ENCODE measurements at places on chromosomes 1 and 21.
A peak's percentile ranks its signal among the peaks of the same experiment; 100 is the strongest.

DNA sequence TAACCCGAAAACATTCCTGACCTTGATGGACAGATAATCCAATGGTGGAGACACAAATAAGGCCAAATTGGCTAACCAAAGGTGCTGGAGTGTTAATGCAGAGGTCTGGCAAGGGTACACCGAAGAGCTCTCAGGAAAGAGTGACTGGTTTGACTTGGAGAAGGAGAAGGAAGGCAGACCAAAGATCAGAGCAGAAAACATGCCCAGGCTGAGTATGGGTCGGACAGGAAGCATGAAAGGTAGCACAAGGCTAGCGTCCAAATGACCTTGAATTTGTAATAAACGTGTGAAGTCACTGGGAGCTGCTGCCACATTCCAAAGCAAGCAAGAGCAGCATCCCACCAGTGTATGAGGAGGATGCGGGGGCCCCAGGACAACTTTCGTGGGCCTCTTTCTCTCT lies 45.7 kb downstream of the APP start:
- no peak for DNase-seq

DNA sequence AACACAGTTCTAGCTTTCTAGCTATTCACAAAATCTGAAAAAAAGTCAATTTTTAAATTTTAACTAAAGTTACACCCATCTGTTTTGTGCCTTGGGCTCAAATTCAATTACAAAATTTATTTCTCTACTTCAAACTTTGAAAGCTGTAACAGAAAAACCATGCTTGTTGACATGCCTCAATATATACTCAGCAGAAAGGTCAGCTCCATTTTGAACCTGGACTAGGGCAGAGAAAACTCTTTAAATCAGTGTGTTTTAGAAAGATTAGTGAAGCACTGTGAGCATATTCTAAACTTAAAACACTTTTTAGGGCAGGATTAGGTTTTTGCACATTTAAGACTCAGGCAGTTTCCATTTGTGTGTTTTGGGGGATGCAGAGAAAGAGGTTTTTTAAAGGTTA lies 34.4 kb downstream of the SPRTN start:
- DNase-seq, result no peak

DNA sequence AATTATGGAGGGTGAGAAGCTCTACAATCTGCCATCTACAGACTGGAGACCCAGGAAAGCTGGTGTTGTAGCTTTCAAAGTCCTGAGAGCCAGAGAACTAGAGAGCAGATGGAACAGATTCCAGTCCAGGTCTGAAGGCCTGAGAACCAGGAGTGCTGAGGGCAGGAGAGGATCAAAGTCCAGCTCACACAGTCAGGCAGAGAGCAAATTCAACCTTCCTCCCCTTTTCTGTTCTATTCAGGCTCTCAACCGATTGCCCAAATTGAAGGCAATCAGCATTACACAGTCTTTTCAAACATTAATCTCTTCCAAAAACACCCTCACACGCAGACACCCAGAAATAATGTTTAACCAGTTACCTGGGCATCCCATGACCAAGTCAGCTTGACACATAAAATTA lies 2.5 kb upstream of the TMPRSS2 start:
- DNase-seq, result no peak

DNA sequence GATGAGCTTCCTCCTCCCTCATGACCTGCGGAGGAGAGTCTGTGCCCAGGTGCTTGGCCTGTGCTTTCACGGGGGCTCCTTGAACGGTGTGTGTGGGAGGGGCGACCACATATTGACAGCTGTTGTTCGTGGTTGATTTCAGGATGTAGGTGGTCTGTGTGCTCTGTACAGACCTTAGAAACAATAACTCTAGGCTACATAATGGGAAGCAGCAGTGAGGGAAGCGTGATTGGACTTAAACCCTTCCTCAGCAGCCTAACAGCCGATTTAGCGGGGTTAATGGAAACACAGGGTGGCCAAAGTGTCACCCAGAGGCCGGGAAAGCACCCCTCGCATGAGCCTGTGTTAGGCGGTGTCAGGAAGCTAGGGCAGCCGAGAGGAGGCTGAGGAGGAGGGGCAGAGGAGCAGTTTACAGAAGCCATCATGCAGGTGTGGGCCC lies 56.0 kb downstream of the TBCE start:
- DNase-seq, result no peak

DNA sequence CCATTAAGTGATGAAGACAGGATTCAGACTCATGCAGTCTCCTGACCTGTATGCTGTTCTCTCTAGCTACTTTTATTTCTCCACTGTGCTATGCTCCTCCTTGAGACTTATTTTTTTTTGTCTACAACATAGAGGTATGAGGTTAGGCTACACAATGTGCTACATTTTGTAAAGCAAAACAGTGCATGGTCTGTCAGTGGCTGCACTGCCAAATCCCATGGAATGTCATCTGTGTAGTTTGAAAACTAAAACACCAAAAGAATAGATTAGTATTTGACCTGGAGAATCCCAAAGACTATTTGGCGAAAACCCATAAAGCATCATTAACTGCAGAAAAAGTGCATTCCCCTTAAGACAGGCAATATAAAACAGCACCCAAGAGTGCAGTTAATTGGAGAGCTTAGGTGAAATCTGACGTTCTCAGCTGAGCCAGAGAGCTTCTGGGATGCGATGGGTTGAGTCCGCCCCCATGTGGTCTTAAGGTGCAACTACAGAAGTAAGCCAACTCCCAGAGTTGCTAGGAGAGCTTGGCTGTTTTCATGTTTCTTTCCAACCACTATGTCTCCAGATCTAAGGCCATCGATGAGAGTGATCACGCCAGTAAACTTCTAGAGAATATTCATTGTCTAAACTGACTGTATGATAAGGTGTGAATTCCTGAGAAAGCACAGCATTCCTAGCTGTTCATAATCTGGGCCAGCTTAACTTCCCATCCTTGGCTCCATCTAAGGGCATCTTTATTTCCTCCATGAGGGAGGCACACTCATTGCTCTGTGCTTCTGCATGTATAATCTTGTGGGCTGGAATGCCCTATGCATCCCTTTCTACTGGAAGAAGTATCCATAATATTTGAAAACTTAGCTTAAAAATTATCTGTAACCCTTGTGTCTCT lies 20.7 kb upstream of the CYP2J2 start:
- peak; percentile 64 for DNase-seq

GRCh38 chr21:33550772-33551660 lies 8.2 kb downstream of the SON start:
- no peak for DNase-seq

DNA sequence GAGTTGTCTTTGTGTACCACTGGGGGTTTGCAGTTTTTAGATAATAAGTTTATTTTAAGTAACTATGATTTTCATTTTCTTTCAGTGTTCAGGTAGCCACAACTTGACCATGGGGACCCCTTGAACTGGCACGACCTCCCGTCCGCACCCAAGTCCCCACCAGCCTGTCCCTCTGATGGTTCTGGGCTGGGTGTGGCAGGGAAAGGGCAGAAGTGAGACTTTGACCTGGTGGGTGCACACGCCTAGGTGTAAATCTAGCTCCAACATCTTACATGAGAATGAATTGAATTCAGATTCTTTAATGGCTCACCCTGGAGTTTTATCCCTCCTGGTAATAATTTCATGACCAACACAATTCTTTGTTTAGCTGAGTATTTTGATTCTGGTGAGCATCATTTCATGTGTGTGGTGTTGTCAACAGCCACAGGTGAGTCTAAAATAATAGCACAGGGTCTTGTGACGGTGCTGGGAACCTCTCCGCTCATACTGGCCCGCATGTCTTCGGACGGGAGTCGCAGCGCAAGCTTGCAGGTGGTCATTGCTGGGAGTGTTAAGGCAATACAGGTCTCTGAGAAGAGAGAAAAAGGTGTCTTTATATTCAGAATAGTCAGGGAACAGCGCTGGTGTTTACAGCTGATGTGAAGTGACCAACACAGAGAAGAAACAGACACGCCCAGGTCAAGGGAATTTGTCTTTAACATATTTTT lies 50.8 kb upstream of the POFUT2 start:
- DNase-seq, result no peak

- DNase-seq, result no peak
Measured at GRCh38 chr1:61337037-61337436, 254.7 kb downstream of the NFIA start.

GRCh38 chr21:43733060-43733459 lies 14.1 kb downstream of the PDXK start:
- DNase-seq, result no peak

GRCh38 chr1:234538930-234539649 lies 60.1 kb upstream of the TARBP1 start:
- DNase-seq, result no peak

- no peak for DNase-seq
Measured at GRCh38 chr1:101278845-101279244, 42.0 kb downstream of the S1PR1 start.

DNA sequence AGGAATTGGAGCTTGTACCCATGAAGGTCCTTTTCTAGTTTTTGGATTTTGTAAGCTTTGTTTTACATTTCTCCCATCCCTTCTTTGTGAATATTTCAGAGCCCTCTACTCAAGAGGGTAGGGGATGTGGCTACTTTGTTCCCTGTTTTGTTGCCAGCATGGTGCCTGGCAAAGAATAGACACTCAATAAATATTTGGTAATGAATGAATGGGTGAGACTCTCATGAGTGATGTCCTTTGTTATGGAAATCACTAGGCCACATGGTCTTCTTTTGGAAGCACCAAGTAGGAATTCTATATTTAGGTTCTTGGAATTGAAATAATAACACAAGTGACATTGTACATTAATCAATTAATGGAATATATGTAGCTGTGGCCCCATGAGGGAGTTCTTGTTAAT lies 26.8 kb upstream of the ATP5PO start:
- DNase-seq, result no peak

GRCh38 chr1:174775621-174776020 lies 224.1 kb upstream of the CACYBP start:
- no peak for DNase-seq

DNA sequence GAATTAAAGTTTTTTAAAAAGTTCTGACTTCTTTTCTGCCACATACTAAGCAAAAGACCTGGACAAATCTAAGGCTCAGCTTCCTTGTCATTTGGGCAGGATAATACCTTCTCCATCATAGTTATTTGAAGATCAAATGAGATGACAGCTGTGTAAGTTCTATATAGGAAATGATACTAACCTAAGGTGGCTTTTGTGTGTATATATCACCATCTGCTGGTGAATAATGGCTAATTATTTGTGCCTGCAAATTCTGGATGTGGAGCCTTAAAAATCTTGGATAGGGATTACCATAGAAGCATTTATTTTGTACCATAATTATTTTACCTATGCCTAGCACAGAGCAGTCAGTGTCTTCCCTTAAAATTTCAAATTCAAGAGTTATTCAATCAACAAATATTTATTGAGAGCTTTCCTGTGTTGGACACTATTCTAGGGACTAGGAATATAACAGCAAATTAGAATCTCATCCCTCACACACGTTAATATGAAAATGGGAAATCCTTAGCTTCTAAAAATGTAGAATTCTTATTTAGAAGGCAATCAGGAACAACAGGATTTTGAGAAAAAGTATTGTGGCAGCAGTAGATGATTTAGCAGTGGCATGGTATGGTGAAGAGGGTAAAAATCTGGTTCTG lies 89.8 kb downstream of the TMEM200B start:
- peak; percentile 76 for DNase-seq

- no peak for DNase-seq
Measured at GRCh38 chr1:240618946-240619345, 7.0 kb upstream of the GREM2 start.

GRCh38 chr1:25477448-25478034 lies 46.8 kb downstream of the MACO1 start:
- peak; percentile 72 for DNase-seq

- DNase-seq, result no peak
Measured at GRCh38 chr21:42218836-42219605, at the start of gene ABCG1. ABCG1 (plus strand) TSS chr21:42219140; CDS start chr21:42219263, 123 bp downstream.

- peak; percentile 9 for DNase-seq
Measured at GRCh38 chr1:8314346-8315280, 3.3 kb upstream of the SLC45A1 start.

GRCh38 chr1:94739521-94740061 lies 80.6 kb upstream of the SLC44A3 start:
- DNase-seq, result no peak

DNA sequence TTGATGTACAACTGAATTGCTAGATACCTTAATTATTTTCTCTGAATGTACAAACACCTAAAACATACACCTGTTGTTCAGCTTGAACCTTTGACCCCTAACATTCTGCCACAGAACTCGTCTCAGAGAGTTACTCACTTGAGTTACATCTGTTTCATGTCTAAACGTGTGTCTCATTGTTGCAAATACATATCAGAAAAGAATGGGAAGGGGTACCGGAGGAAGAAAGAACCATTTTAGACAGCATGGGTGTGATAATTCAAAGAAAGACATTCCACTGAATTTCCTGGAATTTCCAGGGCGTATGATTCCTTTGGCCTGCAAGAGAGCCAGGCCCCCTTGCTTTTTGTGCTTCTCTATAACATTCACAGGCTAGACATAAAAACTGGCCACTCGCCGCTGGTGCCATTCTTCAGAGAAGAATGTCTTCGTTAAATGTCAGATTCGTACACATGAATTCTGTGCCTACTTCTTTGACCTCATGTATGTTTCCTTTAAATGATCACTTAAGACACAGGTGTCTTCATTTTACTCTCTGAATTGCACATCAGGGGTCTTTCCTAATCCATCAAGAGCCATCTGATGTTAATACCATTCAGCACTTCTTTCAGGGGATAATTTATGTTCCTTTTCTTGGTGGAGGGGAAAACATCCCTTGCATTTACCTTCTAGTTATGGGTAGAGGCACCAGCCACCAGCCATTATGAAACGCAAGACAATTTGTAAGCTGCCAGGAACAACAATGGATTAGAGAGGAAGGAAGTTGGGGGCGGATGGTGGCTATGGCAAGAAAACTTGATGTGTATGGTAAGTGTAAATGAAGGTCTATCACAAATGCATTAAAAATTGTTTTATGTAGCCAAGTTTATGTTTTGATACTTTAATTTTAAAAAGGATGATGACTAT lies 12.7 kb downstream of the ATF3 start:
- no peak for DNase-seq
